ENCODE measurements at places on chromosomes 4 and X.

- no peak for DNase-seq
Measured at GRCh38 chr4:174252412-174252811, 31.1 kb downstream of the FBXO8 start.

GRCh38 chrX:109830704-109831206 is 97.7 kb upstream of the ACSL4 start:
- DNase-seq, result no peak

- no peak for DNase-seq
Measured at GRCh38 chr4:60744767-60745166, 455.4 kb upstream of the ADGRL3 start.

DNA sequence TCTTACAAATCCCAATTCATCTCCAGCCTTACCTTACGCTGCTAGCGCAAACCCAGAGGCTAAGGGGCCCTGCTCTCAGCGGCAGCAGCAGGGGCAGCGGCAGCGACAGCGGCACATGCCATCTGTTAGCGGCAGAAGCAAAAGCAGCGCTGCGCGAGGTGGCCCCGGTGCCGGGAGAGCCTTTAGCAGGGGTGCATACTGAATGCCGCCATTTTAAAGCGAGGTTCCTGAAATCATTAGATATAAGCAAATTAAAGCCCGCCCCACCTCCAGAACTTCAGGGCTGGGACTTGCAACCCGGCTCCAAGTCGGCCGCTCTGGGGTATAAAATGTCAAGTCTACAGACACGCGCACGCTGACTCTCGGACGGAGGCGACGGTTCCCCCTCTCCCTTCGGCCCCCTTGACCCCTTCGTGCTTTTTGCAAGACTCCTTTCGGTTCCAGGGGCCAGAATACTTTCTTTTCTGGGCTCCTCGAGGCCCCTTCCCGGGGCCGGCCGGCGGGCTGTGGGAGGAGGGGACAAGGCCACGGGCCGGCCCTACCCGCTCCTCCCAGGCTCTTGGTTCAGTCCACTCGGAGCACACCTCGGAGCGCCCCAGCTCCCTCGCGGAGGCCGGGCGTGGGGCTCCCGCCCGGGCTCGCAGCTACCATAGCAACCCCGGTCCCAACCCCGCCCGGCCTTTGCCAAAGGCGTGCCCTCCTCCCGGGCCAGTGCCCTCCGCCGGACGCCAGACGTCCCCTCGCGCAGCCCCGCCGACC is at the start of gene MBNL3:
MBNL3 (minus strand) TSS at position 220 of the 759 bp plus-strand sequence. CDS start 49,427 bp downstream, outside the sequence.
- peak; percentile 69 for DNase-seq

GRCh38 chr4:121485190-121485804 is 104.5 kb upstream of the QRFPR start:
- no peak for DNase-seq

DNA sequence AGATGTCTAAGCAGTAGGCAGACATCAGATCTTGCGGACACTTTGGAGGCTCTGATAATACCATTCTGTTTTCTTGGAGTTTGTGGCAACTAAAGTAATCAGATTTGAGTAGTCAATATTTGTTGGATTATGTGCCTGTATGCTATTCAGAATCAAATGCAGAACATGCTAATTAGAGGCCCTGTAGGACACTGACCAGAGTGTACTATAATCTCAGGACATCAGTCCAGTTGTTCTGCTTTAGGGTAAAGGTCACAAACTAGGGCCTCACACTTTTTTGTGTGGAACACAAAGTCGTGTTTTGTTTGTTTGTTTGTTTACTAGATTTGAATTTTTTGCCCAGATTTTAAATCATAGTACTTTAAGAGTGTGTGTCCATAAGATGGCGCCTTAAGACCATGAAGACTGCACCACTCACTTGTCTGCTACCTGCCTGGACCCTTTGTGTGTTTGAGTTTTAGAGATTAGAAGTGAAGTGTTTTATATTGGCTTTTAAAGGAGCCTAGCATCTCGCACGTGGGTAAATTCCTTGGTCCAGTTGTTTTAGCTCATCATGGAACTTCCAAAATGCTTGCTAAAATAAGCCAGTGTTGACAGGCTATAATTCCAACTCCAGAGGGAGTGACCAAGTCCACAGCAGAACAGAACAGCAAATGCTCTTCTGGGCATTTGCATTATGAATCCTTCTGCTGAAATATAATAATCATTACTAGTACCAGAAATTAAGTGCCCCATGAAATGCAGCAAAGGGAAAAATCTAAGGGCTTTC is 34.7 kb downstream of the IL13RA1 start:
- no peak for DNase-seq

DNA sequence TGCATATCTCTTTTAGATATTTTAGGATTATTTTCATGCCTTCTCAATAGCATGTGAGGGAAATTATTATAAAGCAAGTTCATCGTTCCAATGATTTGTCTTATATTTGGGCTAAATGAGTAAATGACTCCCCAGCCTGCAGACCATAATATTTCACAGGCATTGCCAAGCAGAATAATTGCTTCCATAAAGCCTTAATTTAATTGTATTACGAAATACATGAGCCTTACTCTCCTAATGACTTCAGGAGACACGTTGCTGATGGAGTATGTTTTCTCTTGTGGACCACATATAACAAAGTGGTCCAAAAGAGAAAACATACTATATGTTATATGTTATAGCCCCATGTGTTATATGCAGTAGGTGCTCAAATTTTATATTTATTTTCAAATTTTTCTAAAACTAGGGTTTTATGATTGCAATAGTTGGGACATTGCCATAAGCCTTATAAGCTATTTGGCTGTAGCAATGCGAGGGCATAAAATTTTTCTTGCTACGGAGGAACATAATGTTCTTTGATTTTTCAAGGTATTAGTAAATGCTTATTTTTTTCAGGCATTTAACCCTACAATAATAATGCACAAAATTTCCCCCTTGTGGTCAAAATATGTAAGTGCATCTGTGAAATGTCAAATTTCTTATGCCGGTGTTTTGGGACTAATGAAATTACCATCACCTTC is 26.2 kb upstream of the TMPRSS11D start:
- DNase-seq, result no peak

- DNase-seq, result no peak
Measured at GRCh38 chrX:39975101-39975925, 122.4 kb downstream of the BCOR start.

- no peak for DNase-seq
Measured at GRCh38 chr4:96166806-96167205, 326.9 kb downstream of the PDHA2 start.

- no peak for DNase-seq
Measured at GRCh38 chrX:13109817-13110216, 65.4 kb upstream of the FAM9C start.

GRCh38 chrX:107565015-107565414 is 63.3 kb upstream of the PRPS1 start:
- DNase-seq, result no peak

DNA sequence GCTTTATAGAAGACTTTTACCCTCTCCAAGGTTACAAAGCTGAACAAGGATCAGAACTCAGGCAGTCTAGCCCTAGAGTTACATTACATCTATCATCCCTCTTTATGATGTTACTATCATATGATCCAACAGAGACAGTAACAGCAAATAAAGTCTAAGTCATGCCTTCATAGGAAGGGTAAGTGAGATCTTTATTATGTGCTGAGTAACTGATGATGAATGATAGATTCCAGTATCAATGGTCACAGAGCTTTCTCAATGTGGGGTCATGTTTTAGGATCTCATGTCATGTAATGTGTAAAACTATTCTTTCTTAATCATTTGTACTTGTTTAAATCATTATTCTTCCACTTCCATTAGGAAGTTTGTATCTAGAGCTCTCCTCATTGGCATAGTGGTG is 22.8 kb downstream of the ELOVL6 start:
- no peak for DNase-seq

DNA sequence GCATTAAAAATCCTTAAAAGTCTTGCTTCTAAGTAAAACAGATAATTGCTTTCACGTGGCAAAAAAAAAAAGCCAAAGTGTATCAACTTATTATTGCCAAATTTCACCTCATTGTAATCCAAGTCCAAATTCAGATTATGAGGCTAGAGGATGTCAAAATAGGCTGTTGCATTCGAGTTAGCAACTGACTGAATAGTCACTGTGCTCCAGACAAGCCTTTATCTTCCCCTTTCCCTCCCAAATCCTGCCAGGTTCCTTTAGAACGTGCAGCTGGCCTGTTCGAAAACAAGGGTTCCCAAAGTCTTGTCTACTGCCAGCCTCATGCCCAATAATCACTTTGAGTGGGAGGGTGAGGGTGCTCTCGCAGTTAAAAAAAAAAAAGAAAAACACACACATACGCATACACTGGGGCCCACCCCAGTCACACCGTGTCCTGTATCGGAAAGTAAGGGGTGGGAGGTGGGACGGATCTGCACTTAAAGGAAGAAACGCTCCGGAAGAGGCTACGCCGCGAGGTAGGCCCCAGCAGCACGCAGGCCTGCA is 603 bp downstream of the MAD2L1 start:
- no peak for DNase-seq

DNA sequence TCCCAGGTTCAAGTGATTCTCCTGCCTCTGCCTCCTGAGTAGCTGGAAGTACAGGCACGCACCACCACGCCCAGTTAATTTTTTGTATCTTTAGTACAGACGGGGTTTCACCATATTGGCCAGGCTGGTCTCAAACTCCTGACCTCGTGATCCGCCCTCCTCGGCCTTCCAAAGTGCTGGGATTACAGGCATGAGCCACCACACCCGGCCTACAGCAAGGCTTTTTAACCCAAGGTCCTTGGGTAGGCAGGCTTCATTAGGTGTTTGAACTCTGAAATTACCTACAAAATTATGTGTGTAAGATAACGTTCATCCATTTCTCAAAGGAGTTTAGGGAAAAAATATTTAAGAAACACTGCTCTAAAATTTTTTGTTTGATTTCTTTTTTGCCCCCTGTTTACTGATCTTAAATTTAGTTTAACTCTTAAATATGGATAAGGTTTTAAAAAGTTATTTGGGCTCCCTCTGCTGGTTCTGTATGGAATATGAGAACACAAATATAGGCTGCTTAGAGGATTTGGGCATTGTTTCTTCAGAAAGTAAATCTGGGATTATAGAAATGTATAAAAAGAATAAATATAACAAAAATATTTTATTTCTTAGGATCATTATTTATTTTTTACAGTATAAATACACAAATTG is 92.8 kb downstream of the CBR4 start:
- no peak for DNase-seq

DNA sequence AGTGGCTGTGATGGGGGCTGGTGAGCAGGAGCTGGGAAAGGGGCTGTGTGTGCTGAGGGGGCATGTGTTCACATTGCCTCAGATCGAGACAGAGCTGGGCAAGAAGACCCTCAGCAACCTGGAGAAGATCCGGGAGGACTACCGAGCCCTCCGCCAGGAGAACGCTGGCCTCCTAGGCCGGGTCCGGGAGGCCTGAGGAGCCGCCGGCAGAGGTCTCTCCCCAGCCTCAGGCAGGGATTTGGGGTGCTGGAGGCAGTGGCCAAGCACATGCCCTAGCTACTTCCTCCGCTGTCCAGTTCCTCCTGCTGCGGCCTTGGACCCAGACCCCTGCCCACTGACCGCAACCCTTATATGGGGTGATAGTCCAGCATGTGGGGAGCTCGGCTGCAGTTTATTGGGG is 14.4 kb downstream of the FOXP3 start:
- DNase-seq, result no peak

DNA sequence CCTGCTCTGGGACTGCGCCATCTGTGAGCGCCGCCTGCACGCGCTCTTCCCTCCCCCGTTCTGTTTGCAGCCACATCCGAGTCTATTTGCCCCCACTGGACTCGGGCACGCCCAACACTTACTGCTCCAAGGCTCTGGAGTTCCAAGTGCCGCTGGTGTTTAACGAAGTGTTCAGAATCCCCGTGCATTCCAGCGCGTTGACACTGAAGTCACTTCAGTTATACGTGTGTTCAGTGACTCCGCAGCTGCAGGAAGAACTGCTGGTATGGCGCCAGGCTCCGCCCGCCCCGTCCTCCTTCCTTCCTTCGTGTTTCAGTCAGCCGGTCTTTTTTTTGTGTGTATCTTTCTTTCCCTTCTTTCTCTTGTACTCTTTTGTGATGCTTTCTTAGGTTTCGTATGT is 30.7 kb upstream of the CLCN4 start:
- no peak for DNase-seq

DNA sequence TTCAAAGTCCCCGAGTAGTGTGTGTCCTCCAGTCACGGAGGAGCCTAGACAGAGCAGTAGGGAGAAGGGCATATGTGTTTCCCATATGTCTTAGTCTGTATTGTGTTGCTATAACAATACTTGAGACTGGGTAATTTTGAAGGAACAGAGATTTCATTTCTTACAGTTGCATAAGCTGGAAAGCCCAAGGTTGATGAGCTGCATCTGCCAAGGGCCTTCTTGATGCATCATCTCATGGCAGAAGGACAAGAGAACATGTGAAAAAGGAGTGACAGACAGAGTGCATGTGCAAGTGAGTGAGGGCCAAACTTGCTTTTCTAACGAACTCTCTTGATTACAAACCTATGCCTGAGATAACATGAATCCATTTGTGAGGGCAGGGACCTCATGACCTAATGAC is 243.4 kb downstream of the ARHGAP10 start:
- DNase-seq, result no peak

DNA sequence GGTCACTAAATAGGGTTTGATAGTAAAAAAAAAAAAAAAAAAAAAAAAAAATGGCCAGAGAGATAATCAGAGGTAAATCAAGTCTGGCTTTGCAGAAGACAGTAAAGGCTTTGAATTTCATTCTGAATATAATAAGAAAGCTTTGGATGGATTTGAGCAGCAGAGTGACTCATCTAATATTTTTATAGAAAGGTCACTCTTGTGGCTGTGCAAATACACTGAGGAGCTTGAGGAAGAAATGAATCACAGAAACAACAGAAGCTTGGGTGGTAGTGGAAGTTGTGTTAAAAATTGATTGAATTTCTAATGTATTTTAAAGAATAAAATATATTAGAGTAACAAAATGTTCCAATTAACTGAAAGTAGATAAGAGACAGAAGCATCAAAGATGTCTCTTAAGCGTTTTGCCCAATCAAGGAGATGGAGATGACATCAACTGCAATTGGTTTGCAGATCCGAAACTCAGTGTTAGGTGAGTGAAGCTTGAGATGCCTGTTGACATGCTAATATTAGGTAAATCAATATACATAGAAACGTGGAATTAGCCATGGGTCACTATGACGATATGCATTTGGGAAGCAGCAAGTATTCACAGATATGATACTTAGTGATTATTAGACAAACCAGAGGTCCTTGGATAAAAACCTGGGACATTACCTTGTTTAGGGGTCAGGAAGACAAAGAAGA is 280.5 kb downstream of the GPM6A start:
- DNase-seq, result no peak

DNA sequence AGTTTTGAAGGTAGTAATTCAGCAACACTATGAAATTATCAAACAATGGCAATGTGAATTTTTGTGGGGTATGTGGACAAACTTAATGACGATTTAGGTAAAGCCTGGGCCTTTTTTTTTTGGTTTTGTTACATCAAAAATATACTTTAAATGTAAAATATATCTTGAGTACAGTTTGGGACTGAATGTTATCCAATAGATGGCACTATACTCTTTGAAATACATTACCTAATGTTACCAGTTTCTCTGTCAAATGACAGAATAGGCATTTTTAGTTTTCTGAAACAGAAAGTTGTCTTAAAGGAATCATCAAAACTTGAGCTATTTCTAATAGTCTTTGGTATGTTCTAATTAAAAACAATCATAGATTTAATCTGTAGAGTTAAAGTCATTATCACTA is 1651.9 kb downstream of the C4orf33 start:
- no peak for DNase-seq

GRCh38 chr4:140809676-140810075 is 53.5 kb upstream of the TBC1D9 start:
- DNase-seq, result no peak

GRCh38 chrX:68895341-68895755 is 66.5 kb downstream of the EFNB1 start:
- DNase-seq, result no peak
